ENCODE measurements at places on chromosomes 2 and 18.
A peak's percentile ranks its signal among the peaks of the same experiment; 100 is the strongest.

DNA sequence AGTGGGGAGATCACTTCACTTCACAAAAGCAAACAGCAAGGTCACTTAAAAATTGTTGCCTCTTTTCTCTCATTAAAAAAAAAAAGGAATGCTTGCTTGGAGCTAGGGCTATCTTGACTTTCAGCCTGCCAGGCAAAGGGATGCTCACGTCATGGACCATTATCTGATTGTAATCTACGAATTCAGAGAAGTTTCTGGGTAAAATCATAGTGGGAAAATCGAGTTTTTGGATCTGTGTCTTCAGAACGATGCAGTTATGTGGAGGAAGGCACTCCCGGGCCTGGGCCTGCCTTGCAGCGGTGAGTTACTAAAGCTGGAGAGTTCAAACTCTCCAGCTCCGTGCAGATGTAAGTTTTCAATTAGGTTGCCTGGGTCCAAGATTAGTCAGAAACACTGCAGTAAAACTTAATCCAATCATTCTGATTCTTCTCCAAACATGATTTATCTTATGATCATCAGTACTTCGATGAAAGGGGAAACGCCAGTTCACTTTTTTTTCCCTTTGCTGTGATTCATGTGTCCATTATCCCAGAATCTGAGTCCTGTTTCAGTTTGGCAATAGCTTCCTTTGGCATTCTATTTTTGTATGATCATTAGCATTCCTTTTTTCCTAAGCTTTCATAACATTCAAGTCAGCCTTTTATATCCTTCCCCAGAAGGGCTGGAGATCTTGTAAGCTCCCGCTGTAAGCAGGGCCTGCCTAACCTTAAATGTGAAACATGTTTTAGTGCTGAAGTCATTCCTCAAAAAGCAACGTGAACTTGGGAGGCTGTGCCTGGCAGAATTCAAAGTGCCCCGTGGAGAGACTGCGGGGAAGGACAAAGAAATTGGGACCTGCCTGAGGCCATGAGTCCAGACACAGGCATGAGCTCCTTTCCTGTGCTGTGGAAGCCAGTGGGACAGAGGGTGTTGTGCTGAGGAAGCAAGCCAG lies 119.3 kb upstream of the TWIST2 start:
- no peak for DNase-seq

DNA sequence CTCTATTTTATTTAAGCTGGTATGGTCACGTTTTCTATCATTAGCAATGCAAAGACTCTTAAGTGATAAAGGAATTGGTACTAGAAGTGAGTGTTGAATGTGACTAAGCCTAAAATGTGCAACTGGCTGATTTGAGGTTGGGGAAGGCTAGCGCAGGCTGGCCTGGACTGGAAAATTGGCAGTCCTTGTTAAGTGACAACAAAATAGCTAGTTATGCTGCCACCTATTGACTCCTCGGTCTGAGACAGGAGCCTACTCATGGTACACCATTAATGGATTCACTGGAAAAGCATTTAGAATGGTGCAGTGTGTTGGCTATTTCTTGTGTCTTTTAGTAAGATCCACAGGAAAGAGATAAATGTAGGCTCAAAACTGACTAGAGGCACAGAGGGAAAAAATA lies 5.7 kb upstream of the WIPF1 start:
- DNase-seq: no peak

- DNase-seq: no peak
Observed at GRCh38 chr2:147181351-147182029, 663.3 kb upstream of the ACVR2A start.

GRCh38 chr18:3016585-3017297 lies 3.8 kb upstream of the LPIN2 start:
- no peak for DNase-seq

GRCh38 chr2:237892478-237892877 lies 33.1 kb downstream of the RAMP1 start:
- DNase-seq: no peak

GRCh38 chr18:61413396-61413795 lies 80.2 kb downstream of the CDH20 start:
- no peak for DNase-seq

GRCh38 chr2:180559771-180560170 lies 420.6 kb upstream of the UBE2E3 start:
- no peak for DNase-seq

DNA sequence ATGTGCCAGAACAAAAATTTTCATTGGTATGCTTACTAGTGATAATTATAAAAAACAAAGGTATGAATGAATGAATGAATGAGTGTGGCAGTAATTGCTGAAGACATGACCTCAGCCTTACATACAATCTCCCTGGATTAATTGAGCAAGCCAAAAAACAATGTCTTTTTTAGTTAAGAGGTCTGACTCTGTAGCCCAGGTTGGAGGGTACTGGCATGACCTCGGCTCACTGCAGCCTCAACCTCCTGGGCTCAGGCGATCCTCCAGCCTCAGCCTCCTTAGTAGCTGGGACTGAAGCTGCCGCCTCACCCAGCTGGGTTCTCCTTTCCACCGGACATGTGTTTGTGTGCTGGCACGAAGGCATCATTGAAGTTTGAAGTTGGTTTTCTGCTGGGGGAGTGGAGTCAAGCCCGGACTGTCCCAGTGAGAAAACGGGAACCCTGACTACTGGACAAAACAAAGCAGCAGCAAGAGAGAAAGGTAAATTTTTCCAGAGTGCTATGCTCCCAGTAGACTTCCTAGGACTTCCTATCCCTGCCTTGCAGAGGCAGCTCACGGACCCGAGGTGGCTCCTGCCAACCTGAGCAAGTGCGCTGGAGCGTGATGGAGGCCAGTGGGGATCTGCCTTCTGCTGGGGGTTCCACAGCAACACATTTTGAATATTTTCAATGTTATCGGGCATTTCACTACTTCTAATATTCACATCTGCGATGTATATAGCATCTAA lies 6.4 kb upstream of the IMP4 start:
- DNase-seq: no peak

- DNase-seq: no peak
Observed at GRCh38 chr2:174235680-174236079, 12.7 kb downstream of the OLA1 start.

DNA sequence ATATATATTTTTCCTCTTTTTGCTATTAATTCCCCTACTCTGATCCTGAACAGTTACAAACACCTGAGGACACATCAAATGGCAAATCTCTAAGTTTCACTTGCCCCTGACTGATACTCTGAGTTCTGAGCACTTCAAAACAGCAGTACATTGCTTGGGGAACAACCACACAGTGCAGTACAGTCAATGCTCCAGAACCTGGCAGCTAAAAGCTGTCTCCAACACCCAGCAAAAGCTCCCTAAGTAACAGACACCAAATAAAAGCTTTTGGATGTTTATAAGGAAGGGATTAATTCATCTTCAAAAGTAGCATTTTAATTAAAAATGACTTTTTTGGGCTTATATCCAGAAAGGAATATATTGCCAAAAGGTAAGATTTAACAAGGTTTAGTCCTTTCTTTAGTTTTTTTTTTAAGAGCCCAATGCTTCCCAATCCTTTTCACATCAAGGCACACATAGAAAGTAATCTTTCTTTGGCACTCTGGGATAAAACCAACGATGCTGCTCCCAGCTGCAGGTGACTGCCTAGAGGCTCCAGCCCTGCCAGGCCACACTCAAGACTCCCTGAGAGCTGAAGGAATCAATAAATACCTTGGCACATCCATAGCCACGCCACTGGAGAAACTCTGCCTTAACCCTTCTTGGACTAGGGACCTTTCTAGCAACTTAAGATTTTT lies 164.9 kb upstream of the ZFP36L2 start:
- DNase-seq: no peak

- DNase-seq: no peak
Observed at GRCh38 chr18:24190590-24190989, 51.7 kb downstream of the CABYR start.

- no peak for DNase-seq
Observed at GRCh38 chr2:200477667-200478131, 32.2 kb downstream of the KCTD18 start.

GRCh38 chr2:79874015-79874414 lies 361.2 kb downstream of the CTNNA2 start:
- no peak for DNase-seq

- DNase-seq: no peak
Observed at GRCh38 chr2:208122248-208122647, 2.1 kb downstream of the CRYGD start.

- no peak for DNase-seq
Observed at GRCh38 chr2:163593982-163594381, 141.8 kb downstream of the FIGN start.

GRCh38 chr2:146532009-146532408 lies 1312.8 kb upstream of the ACVR2A start:
- no peak for DNase-seq

GRCh38 chr2:9370746-9371145 lies 52.6 kb downstream of the ITGB1BP1 start:
- no peak for DNase-seq

DNA sequence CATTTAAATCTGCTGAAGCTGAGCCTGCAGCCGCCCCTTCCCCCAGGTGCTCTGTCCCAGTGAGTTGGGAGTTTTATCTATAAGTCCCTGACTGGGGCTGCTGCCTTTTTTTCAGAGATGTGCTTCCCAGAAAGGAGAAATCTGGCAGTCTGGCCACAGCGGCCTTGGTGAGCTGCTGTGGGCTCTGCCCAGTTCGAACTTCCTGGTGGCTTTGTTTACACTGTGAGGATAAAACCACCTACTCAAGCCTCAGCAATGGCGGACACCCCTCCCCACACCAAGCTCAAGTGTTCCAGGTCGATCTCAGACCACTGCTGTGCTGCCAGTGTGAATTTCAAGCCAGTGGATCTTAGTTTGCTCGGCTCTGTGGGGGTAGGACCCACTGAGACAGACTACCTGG lies 97.3 kb downstream of the ACAA2 start:
- DNase-seq: no peak

DNA sequence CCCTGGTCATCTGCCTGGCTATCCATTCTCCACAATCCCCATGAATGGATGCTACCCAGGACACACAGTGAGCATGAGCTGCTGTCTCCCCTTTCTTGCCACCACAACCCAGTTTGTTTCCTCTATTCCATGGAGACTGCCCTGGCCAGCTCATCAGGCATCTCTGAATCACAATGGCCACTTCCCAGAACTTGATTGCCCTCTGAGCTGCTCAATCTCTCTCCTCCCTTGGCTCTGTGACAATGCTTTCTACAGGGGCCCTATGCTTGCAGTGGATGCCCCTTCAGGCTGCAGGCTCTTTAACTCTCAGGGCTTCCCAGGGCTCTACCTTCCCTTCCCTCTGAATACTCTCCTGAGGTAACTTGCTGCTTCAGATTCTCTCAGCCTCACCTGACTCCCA lies 14.4 kb upstream of the SLC4A5 start:
- DNase-seq: no peak

DNA sequence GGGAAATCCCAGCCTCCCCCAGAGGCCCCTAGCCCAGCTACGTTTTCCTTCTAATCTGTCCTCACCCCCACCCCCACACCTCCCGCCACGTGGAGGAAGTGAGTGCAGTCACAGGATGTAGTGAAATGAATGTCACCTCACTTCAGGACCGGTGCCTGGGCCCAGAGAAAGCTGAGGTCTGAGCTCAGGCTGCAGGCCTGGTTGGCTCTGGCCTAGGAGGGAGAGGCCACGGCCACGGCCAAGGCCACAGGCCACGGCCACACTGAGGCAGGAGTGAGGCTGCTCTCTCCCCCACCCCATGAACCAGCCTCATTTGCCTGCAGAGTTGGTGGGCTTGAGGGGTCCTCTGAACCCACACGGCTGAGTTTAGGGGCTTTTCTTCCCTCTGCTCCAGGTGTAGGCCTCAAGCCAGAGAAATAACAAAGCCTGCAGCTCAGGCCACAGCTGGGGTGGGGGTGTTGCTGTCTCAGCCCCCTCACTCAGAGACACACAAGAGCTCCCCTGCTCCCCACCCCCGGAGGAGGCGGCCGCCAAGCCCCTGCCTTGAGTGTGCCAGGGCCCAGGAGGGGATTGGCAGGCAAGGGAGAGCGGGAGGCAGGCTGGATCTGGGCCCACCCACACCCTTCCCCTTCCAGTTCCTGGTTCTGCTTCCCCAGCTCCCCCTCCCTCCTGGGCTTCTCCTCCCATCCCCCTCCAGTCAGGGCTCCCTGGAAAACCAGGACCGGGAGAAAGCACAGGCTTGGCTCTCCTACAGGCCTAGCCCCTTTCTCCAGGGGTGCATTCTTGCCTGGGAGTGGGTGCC lies 27.0 kb downstream of the DNMT3A start:
- DNase-seq: peak; percentile 53

- no peak for DNase-seq
Observed at GRCh38 chr2:53945538-53945937, 25.3 kb downstream of the PSME4 start.

- no peak for DNase-seq
Observed at GRCh38 chr2:113895301-113895700, 5.4 kb downstream of the ACTR3 start.

GRCh38 chr18:506264-506663 lies 5.8 kb upstream of the COLEC12 start:
- no peak for DNase-seq

- no peak for DNase-seq
Observed at GRCh38 chr2:189506514-189506976, 65.3 kb downstream of the WDR75 start.

- DNase-seq: no peak
Observed at GRCh38 chr18:58308463-58308862, 264.4 kb downstream of the NEDD4L start.

DNA sequence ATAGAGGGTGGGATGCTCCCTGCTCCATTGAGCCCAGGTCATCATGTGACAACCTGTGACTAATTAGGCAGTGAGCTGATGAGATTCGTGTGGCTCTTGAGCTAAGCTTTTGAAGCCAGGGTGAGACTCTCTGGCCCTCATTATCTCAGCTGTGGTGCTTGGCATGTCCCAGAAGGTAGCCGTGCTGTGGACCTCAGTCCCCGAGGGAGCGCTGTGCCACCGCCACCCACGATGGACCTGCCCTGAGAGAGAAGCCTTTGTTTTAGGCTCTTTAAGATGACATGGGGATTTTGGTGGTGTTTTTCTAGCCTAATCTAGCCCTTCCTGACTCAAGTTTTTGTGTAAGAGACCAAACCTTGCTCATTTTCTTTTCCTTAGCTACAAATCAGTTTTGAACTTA lies 66.4 kb downstream of the NEDD4L start:
- DNase-seq: no peak

- no peak for DNase-seq
Observed at GRCh38 chr18:35245719-35246317, 5.0 kb downstream of the ZNF397 start.

- peak; percentile 64 for DNase-seq
Observed at GRCh38 chr2:165793779-165794535, at the start of gene GALNT3. GALNT3 (minus strand) TSS chr2:165794247; CDS start chr2:165770700, 23,547 bp downstream.

DNA sequence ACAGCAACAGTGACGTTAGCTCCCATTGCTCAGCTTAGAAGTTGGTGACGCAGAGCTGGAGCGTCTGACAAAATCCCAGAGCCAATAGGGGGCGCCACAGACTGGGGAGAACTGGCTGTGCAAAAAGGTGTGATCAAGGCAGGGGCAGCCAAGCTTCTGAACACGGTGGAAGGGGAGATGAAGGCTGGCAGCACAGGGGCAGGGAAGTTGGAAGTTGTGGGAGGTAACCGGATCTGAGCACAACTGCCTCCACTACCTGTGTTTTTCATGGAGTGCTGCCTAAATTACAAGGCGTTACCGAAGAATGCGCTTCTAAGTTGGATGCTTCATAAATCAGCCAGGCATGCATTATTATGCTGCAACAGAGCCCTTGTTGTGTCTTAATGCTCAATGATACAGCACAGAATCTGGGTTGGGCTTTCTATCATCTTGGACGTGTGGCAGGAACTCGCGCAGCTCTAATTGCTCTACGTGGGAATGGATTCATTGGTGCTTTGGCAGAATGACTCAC lies 370.0 kb downstream of the SLC4A3 start:
- DNase-seq: no peak

- DNase-seq: no peak
Observed at GRCh38 chr2:58644451-58644850, 403.3 kb upstream of the FANCL start.

GRCh38 chr2:9634133-9634532 lies 3.3 kb upstream of the YWHAQ start:
- DNase-seq: no peak

- no peak for DNase-seq
Observed at GRCh38 chr18:63098018-63098981, 221.3 kb downstream of the BCL2 start.
